ENCODE measurements at places on chromosomes 12 and 14.
A peak's percentile ranks its signal among the peaks of the same experiment; 100 is the strongest.

DNA sequence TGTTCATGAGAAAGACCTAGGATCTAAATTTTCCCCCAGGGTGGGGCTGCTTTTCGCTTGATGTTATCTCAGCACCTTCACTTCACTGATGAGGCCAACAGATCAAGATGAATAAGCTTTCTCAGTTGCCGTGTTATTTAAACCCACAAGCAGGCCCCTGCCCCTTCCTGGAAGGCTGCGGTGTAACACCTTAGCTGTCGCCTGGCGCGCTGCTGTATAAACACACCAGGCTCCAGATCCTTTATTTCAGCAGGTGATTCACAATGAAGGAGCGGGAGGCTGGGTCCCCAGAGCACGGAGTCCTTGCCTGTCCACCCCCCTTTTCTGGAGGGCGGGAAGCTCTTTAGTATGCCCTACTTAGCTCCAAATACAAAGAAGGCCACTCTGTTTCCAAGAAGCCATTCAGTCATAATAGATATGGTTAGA, 515.4 kb downstream of the FUT8 start:
- no peak for DNase-seq

- DNase-seq: no peak
Observed at GRCh38 chr12:85781766-85782165, 54.4 kb downstream of the RASSF9 start.

GRCh38 chr14:39350866-39351265, 81.4 kb downstream of the FBXO33 start:
- no peak for DNase-seq

DNA sequence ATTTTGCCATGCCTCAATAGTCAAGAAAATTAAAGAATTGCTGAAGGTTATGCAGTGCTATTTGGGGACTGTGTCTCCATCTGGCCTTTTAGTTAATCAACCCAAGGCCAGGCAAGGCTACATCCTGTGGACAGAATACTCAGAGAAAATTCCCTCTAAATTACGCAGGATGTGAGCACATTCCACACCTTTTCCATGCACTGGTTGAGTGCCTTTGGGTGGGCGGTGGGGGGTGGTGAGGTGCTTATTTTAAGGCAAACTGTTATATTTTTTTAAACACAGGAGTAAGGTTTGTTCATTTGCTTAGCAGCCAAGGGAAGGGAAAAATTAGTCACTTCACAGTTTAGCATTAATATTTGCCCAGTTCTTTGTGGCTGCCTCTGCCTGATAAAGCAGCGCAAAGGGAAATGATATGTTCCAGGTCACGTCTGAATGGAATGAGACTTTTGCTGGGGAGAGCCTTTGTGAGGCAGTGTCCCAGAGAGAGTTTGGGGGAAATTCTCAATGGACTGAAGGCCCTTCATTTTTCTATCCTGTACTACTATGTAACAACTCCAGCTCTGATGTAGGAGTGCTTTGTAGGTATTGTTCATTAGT, 17.2 kb upstream of the KCNA5 start:
- no peak for DNase-seq

DNA sequence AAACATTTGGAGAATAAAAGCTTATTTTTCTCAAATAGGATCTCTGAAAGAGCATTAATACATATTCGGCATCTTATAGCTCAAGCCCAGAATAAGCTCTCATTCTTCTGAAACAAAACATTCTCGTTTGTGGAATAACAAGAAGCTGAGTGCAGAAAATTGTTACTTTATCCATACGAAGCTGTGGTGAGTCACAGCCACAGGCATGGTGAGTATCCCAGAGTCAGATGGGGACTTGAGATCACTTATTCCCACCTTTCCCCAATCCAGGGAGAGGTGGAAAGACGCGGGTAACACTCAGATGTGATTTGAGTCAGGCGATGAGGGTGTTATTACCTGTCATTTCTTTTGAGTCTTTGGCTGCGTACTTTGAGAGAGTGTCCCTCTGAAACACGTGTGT, 214.6 kb upstream of the TMEM132C start:
- DNase-seq: no peak

GRCh38 chr14:94305620-94306019, 12.6 kb upstream of the SERPINA10 start:
- no peak for DNase-seq

DNA sequence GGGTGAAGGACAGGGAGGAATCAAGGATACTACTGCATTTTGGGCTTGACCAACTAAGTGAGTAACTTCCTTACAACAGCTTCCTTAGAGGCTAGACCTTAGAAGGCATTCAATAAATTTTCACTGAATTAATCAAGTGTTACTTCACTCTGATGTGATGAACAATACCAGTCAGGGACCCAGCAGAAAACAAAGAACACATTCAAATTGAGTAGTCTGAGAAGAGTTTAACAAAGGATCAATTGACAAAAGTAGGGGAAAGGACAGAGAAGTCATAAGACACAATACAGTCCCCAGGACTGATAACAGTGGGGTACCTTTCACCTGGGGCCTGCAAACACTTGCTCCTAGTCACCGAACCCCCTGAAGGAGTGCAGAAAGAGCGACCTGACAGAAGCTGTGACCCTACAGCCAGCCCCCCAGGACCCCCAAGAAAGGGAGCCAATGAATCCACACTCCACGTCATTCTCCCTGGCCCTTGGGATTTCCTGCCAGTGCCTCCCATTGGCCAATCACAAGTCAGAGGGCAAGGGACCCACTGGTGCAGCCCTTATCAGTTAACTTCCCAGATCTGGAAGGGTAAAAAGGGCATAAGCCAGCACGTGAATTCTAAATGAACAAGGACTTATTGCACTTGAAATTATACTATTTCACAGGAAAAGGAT, 6.9 kb downstream of the ANAPC5 start:
- no peak for DNase-seq

DNA sequence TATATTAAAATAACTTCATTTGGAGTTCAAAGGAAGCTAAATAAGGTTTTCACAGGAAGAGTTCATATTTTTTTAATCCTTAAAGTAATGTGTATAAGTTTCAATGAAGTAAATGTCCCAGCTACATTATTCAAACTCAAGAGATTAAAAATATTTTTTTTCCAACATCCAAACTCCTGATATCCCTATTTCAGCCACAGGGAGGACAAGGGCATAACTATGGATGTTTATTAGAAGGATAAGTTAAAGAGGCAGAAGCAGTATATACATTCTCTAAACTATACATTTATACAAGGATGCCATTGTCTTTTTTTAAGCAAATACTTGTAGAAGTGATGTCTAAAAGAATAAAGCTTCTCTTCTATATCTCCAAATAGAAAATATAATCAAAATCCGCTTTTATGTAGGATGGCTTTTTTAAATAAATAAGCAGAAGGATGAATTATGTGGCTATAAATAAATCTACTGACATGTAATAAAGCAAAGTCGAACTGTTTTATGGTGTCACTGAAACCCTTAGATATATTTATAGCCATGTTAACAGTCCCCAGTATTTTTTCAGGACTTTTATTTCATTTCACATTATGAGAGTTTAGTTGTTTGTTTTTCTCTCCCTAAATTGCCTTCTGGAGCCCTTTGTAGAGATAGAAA, 936.5 kb downstream of the DIO2 start:
- DNase-seq: no peak

GRCh38 chr14:33590891-33591630, 359.8 kb downstream of the EGLN3 start:
- no peak for DNase-seq

DNA sequence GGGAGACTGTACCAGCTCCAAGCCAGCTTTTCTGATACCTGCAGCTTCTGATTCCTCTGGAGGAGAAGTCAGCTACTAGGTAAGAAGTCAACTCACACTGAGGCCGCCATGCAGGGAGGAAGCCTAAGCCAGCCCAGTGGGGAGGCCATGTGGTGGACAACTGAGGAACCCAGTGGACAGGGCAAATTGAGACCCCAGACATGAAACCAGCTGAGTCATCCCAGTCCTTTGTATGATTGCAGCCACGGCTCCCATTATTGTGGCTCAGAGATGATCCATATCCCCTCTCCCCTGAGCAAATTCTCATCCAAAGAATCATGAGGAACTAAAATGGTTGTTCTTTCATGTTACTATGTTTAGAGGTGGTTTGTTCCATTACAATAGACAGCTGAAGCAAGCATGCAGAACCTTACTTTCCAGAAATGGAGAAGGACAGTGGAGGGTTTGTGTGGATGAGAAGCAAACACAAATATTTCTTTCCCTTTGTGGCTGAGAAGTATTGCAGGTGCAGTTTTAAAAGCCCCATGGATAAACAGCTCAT, 1147.3 kb upstream of the TMEM132C start:
- no peak for DNase-seq

- DNase-seq: no peak
Observed at GRCh38 chr12:100215209-100215608, 14.6 kb downstream of the ACTR6 start.

DNA sequence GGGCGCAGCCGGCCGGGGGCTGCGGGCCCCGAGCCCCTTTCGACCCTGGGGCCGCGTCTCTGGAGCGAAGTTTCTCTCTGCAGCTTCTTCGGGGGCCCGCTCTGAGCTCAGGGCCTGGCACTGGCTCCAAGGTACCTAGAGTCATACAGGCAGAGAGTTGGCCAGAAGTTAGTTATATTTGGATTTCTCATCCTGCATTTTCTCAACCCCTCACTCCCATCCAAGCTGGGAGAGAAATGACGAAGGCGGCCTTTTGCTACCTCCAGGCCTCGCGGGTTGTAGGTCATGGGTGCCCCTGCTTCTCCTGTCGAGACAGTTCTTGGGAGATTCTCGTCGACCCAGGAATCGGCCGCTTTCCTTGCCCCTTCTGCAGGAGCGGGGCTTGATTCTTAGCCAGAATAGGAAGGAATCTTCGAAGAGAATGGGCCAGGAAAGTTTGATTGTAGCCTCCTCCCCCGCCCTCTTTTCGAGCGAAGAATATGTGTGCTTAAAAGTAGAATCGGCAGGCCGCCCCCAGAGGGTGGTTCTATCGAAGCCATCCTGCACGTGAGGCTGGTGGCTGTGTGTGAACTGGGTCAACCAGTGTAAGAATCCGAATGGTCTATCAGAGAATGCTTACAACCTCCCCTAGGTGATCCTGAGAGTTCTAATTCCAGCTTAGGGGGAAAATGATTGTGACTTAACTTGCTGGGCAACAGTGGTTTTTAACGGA, 785 bp downstream of the MLEC start:
- DNase-seq: no peak

DNA sequence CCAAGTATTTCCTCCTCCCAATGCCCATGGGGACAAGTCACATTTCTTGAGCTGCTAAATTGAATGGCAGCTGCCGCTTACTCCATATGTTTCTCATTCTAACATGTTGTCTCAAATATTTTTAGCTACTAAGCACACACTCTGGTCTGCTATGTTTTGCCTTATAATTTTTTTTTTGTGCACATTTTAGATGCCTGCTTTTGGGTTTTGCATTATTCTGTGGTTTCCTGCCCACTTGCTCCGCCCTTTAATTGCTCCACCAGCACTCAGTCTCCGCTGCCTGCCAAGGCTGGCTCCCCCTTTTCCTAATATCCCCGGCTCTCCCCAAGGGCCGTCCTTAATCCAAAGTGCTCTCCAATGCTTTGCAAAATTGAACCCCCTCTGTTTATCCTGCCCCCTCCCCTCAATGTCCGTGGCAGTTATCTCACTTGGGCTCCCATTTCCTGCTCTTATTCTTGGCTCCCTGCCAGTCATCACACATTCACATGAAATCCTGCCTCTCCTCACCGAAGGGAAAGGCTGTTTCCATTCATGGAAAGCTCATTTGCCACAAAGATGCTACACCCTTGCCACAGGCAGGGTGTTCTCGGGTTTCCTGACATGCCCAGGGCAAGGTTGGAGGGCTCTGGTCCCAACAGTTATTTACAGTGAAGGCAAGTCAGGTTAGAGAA, 79.4 kb downstream of the C12orf75 start:
- peak; percentile 33 for DNase-seq

DNA sequence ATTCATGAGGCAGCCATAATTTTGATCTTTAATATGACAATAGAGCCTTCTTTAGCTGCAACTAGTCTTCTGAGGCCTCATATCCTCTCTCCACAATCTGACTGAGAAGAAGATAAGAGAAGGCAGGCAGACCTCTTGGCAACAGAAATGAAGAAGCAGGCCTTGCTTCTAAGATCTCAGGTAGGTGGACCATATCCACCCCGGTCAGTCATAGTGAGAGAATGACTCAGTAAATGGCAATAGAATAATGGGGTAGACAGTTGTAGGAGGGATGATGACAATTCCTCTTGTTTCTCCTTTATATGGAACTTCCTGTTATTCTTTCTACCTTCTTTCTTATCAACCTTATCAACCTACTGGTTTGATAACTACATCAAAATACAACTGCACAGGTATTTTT, 246.7 kb upstream of the G2E3 start:
- no peak for DNase-seq

- peak; percentile 45 for DNase-seq
Observed at GRCh38 chr12:62785941-62786559, 148.9 kb downstream of the PPM1H start.

GRCh38 chr12:78331753-78332152, 501.1 kb downstream of the NAV3 start:
- no peak for DNase-seq

DNA sequence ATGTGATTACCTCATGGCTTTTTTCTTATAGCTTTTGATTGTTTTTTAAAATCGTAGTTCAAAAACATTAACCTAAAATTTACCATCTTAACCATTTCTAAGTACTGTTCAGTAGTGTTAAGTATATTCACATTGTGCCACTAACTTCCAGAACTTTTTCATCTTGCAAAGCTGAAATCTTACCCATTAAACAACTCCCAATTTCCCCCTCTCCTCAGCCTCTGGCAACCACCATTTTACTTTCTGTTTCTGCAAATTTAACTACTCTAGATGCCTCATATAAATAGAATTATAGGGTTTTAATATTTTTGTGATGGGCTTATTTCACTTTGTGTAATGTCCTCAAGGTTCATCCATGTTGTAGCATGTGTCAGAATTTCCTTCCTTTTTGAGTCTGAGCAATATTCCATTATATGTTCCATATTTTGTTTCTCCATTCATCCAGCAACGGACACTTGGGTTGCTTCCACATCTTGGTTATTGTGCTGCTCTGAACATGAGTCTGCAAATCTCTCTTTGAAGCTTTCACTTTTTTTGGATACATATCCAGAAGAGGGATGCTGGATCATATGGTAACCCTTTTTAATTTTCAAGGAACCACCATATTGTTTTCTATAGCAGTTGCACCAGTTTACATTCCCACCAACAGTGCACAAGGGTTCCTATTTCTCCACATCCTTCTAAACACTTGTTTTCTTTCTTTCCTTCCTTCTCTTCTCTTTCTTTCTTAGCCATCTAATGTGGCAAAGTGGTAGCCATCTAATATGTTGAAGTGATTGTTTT, 5.0 kb downstream of the HIF1A start:
- no peak for DNase-seq

- no peak for DNase-seq
Observed at GRCh38 chr12:104130760-104131159, 7.2 kb downstream of the NFYB start.

DNA sequence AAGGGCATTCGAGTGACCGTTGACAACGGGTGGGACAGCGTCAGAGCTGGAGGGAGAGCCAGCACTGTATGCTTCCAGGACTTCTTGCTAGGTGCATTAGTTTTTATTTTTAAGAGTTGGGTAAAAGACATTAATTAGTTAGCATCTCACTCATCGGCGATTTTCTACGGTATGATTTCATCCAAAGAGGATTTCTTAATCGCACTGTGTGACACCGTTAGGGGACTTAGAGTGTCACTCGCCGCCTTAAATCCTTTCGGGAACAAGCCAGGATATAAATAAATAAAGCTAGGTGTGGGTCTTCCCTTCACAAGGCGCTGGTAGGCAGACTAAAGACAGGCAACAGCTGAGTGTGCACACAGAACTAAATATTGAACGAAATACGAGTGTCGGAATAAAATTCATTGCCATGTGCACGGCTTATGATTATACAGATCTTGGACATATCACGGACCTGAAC, 869 bp upstream of the NOVA1 start:
- no peak for DNase-seq

Measured in GDM1 (cell line).